ENCODE measurements at places on chromosomes 5 and 9. TPM values are rescaled to one million over a fixed set of nuclear protein-coding genes. Genes with fewer than 3 reads are reported as not detected.

The MYMK gene
- not detected for total RNA-seq

- no peak for DNase-seq
Measured at GRCh38 chr9:95667789-95668188, 151.0 kb upstream of the PTCH1 start.

The NTNG2 gene
- 0.59 TPM for total RNA-seq

GRCh38 chr9:75895112-75895511 lies 4.6 kb downstream of the PCSK5 start:
- no peak for DNase-seq

GRCh38 chr5:171409164-171410136 lies 10.0 kb upstream of the FGF18 start:
- no peak for DNase-seq

The ENHO gene
- 1.3 TPM for total RNA-seq
